Central memory CD8-positive, alpha-beta T cell (primary cell): ENCODE measurements at places on chromosomes 11 and 22.

DNA sequence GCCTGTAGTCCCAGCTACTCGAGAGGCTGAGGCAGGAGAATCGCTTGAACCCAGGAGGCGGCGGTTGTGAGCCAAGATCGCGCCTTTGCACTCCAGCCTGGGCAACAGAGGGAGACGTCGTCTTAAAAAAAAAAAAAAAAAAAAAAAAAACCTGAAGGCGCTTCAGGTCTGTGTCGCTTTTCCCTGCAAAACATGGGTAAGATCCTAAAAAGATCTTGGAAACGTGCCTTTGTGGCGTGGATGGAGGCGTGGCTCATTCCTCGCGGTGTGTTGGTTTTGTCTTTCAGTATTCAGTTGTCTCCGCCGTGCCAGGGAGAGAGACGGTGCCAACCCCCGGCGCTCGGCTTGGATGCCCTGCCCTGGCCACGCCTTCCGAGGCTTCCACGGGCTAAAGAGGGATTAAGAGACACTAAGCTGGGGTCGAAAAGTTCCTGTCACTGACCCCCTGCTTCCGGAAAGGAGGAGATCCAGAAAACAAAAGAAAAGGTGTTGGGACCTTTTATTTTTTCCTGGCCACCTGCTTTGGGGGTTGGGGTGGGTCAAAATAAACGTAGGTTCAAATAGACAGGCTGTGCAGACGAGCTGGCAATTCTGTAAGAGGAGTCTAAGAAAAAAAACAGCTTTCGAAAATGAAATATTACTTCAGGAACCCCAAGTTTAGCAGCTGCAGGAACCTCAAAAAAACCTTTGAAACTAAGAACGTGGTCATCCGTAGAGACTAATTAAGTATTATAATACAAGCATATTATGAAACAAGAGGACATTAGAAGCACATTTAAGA lies 1.1 kb upstream of the SLC35F2 start:
- H3K4me3 ChIP-seq = peak overlapping the region; percentile 96
- no peaks in the 10 kb centered on the region for H3K27me3 ChIP-seq
- H3K4me1 ChIP-seq = peaks cover 34% of the 10 kb centered on the region
- DNase-seq = no peak
- H3K36me3 ChIP-seq = peaks cover 8% of the 10 kb centered on the region
- H3K27ac ChIP-seq = peak overlapping the region; percentile 90

- peak overlapping the region; percentile 88 for H3K27ac ChIP-seq
- peaks cover 14% of the 10 kb centered on the region for H3K36me3 ChIP-seq
- H3K4me3 ChIP-seq = peak overlapping the region; percentile 92
Measured at GRCh38 chr22:49657275-49657973, 170.2 kb downstream of the BRD1 start.

DNA sequence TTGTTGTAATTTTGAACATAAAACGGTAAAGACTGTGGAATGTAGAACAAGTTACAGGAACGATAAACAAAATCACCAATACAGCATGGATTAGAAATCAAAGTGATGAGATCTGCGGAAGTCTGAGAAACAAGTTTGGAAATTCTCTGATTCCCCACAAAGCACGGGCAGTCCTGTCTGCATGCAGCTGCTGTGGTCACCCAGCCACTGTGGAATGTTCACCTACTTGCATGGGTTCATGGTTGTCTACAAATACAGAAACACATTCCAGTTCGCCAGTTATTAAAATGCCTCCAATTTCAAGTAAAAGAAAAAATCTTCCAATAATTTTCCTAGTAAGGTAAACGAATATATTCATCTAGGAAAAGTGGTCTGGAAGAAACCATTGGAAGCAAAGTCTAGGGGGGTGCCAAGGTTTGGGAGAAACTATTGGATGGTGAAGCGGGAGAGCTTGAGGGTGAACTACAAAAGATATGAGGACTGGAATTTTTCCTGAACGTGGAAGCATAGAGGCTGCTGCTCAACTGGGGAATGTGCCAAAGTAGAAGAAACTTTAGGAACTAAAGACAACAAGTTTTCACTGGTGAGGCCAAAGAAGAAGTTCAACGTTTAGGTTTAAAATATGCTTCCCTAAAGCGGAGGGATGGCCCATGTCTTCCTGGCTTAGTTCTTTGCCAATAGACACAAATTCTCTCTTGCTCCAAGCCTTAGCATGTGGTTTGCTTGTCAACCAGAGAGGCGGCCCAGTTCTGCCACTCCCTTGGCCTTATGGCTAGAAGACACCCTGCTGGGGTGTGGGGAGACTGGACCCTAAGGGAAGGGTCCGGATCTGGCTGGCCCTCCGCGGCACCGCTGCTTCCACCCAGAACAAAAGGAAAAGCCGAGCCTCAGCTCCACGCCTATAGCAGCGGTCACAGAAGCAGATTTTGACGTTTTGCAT lies 70.2 kb downstream of the CTTN start:
- H3K27me3 ChIP-seq = peaks cover 38% of the 10 kb centered on the region
- no peak for DNase-seq
- H3K4me3 ChIP-seq = no peak overlapping the region
- no peaks in the 10 kb centered on the region for H3K4me1 ChIP-seq
- no peak overlapping the region for H3K27ac ChIP-seq
- no peaks in the 10 kb centered on the region for H3K36me3 ChIP-seq

GRCh38 chr11:113021111-113021510 lies 59.9 kb downstream of the NCAM1 start:
- DNase-seq = no peak
- H3K27me3 ChIP-seq = peaks cover 12% of the 10 kb centered on the region
- no peak overlapping the region for H3K4me3 ChIP-seq
- H3K27ac ChIP-seq = no peak overlapping the region
- no peaks in the 10 kb centered on the region for H3K36me3 ChIP-seq

- no peaks in the 10 kb centered on the region for H3K36me3 ChIP-seq
- no peak overlapping the region for H3K27ac ChIP-seq
- H3K4me3 ChIP-seq = no peak overlapping the region
Measured at GRCh38 chr11:106959800-106960199, 58.5 kb downstream of the GUCY1A2 start.

GRCh38 chr11:117792241-117792640 lies 4.8 kb downstream of the DSCAML1 start:
- H3K4me1 ChIP-seq = no peaks in the 10 kb centered on the region
- peaks cover 82% of the 10 kb centered on the region for H3K27me3 ChIP-seq
- no peak overlapping the region for H3K27ac ChIP-seq
- H3K36me3 ChIP-seq = no peaks in the 10 kb centered on the region
- no peak for DNase-seq

DNA sequence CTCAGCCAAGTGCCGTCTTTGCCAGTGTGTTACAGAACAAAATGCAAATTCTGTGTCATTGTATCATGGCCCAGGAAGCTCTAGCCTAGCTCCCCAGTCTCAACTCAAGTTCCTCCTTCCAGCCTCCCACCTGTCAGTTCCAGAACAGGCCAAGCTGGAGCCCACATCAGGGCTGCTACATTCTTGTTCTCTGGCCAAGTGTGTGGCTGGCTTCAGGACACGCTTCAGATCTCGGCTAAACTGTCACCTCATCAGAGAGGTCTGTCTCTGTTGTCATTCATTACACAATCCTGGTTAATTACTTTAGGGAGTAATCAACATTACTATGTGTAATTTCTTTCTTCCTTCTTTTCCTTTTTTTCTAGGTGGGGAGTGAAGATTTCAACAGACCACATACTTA lies 347.0 kb upstream of the SYN3 start:
- H3K27ac ChIP-seq = no peak overlapping the region
- H3K27me3 ChIP-seq = no peaks in the 10 kb centered on the region
- no peaks in the 10 kb centered on the region for H3K36me3 ChIP-seq

DNA sequence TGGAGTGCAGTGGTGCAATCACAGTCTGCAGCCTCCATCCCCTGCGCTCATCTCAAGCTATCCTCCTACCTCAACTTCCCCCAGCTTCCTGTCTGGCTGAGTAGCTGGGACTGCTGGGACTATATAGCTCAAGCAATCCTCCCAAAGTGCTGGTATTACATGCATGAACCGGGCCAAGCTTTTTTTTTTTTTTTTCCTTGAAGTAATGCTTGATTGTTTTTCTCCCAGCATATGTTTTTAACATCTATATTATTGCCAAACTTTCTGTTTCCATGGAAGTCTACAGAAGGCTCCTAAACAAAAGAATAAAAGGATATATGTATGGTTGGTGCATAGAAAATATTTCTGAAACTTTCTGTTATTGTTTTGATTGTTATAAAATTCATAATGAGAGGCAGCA lies 853.6 kb downstream of the KCNA4 start:
- no peaks in the 10 kb centered on the region for H3K27me3 ChIP-seq
- no peak for DNase-seq
- no peaks in the 10 kb centered on the region for H3K4me1 ChIP-seq

DNA sequence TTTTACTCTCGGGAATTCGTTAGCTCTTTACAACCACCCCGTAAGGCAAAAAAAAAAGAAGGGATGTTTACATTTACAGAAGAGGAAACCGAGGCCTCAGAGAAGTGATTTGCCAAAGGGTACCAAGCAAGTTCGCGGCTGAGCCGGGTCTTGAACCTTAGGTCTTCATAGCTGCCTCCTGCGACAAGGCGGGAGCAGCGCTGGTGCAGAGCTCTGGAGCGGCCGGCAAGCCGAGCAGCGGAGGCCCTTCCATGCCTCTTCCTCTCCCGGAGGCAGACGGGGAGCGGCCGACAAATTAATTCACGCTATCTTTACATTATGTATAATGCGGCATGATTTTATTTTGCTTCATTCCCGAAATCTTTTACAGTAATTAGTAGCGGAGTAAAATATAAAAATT lies 536.3 kb downstream of the INSC start:
- H3K4me3 ChIP-seq = no peak overlapping the region
- peaks cover 21% of the 10 kb centered on the region for H3K27me3 ChIP-seq
- H3K36me3 ChIP-seq = no peaks in the 10 kb centered on the region
- no peak for DNase-seq
- H3K4me1 ChIP-seq = no peaks in the 10 kb centered on the region
- no peak overlapping the region for H3K27ac ChIP-seq

DNA sequence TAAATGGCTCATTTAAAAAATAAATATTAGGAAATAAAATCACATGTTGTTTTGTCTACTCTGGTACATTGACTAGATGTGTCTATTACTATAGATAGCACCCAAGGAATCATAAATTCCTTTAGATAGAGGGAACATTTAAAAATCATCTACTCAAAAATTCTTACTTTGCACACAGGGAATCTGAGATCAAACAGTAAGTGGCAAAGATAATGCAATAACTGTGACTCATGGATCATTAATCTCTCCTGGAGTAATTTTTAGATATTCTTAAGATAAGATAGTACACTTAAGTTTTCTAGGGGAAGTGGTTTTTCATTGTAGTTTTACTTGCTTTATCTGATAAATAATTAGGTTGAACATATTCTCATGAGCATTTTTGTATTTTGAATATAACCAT lies 468.9 kb downstream of the LUZP2 start:
- H3K27me3 ChIP-seq = no peaks in the 10 kb centered on the region
- H3K36me3 ChIP-seq = no peaks in the 10 kb centered on the region
- H3K4me3 ChIP-seq = no peak overlapping the region
- no peak for DNase-seq

DNA sequence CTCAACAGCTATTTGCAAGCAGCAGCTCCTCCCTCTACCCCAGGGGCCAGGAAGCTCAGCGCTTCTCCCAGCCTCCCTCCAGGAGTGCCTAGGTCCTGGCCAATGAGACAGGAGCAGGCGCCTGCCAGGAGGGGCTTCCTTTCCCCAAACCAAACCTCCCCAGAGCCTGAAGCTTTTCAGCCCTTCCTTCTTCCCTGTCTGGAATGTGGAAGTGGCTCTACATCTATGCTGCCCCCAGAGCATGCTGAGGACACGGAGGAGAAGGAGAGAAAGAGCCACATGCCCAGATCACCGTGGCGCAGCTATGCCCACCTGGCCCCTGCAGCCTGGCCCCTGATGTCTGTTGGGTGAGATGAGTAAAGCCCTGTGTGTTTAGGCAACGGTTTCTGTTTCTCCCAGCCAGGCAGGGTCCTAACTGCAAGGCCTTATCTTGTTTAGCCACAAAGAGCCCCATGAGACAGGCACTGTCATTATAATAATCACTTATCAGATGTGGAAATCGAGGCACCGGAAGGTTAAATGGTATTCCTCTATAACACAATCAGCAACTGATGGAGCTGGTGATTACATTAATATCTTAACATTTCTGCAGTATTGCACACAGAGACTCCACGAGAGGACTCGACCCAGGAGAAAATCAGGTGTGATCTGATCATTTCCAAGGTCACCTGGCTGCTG lies 315.8 kb downstream of the CTTN start:
- H3K27me3 ChIP-seq = peaks cover 39% of the 10 kb centered on the region
- no peak overlapping the region for H3K27ac ChIP-seq
- H3K4me1 ChIP-seq = no peaks in the 10 kb centered on the region
- no peak for DNase-seq
- no peak overlapping the region for H3K4me3 ChIP-seq

- H3K4me3 ChIP-seq = no peak overlapping the region
- DNase-seq = no peak
- H3K4me1 ChIP-seq = peaks cover 48% of the 10 kb centered on the region
- no peaks in the 10 kb centered on the region for H3K27me3 ChIP-seq
- peaks cover 6% of the 10 kb centered on the region for H3K36me3 ChIP-seq
Measured at GRCh38 chr11:14884667-14885273, 7.3 kb downstream of the CYP2R1 start.

DNA sequence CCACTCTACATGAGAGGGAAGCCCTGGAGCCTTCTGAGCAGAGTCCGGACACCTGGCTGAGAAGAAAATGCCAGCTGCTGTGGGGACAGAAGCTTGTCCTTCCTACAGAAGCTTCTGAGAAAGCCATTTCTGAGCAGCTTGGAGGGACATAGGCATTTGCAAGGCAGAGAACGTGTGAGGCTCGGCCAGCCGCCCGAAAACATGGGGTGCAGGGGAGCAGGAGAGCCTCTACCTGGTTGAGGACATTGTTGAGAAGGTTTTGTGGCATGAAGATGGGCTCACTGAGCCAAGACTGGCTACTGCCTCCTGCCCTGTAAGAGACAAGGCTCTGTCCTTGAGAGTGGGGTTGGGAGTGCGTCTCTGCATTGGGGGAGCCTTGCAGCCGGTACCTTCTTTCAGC lies 25.3 kb downstream of the SAMM50 start:
- H3K36me3 ChIP-seq = peaks cover 57% of the 10 kb centered on the region
- no peak overlapping the region for H3K27ac ChIP-seq
- no peak overlapping the region for H3K4me3 ChIP-seq
- H3K27me3 ChIP-seq = no peaks in the 10 kb centered on the region
- no peaks in the 10 kb centered on the region for H3K4me1 ChIP-seq

GRCh38 chr22:42743501-42743991 lies 22.9 kb upstream of the A4GALT start:
- H3K27ac ChIP-seq = no peak overlapping the region
- H3K4me1 ChIP-seq = no peaks in the 10 kb centered on the region
- no peaks in the 10 kb centered on the region for H3K36me3 ChIP-seq
- peaks cover 24% of the 10 kb centered on the region for H3K27me3 ChIP-seq
- no peak overlapping the region for H3K4me3 ChIP-seq

GRCh38 chr11:88188251-88188931 lies 13.1 kb upstream of the RAB38 start:
- no peaks in the 10 kb centered on the region for H3K27me3 ChIP-seq
- H3K4me1 ChIP-seq = no peaks in the 10 kb centered on the region
- no peak overlapping the region for H3K4me3 ChIP-seq
- H3K36me3 ChIP-seq = no peaks in the 10 kb centered on the region
- H3K27ac ChIP-seq = no peak overlapping the region

- H3K4me3 ChIP-seq = no peak overlapping the region
- peaks cover 7% of the 10 kb centered on the region for H3K4me1 ChIP-seq
- no peaks in the 10 kb centered on the region for H3K27me3 ChIP-seq
- DNase-seq = no peak
Measured at GRCh38 chr11:61732705-61733104, 19.7 kb upstream of the MYRF start.

GRCh38 chr11:88016392-88017170 lies 158.7 kb downstream of the RAB38 start:
- no peak overlapping the region for H3K4me3 ChIP-seq
- no peaks in the 10 kb centered on the region for H3K36me3 ChIP-seq
- no peaks in the 10 kb centered on the region for H3K27me3 ChIP-seq
- peak; percentile 23 for DNase-seq
- no peaks in the 10 kb centered on the region for H3K4me1 ChIP-seq
